ENCODE measurements at places on chromosomes 1 and 21. TPM values are rescaled to one million over a fixed set of nuclear protein-coding genes. Genes with fewer than 3 reads are reported as not detected.

The ETV3L gene
- not detected for total RNA-seq

The ABCG1 gene
- total RNA-seq: 0.51 TPM

The LRRC41 gene
- 82.0 TPM for total RNA-seq

The TRPM2 gene
- not detected for total RNA-seq

The C8A gene
- total RNA-seq: not detected

The PLEKHN1 gene
- 0.38 TPM for total RNA-seq

The REN gene
- not detected for total RNA-seq

The FALEC gene
- not detected for total RNA-seq

GRCh38 chr1:75126611-75127101 is 7.5 kb upstream of the LHX8 start:
- DNase-seq: no peak
- peaks cover 10% of the 10 kb centered on the region for H3K4me1 ChIP-seq
- H3K27me3 ChIP-seq: peaks cover 53% of the 10 kb centered on the region
- H3K27ac ChIP-seq: no peak overlapping the region
- H3K4me3 ChIP-seq: no peak overlapping the region

DNA sequence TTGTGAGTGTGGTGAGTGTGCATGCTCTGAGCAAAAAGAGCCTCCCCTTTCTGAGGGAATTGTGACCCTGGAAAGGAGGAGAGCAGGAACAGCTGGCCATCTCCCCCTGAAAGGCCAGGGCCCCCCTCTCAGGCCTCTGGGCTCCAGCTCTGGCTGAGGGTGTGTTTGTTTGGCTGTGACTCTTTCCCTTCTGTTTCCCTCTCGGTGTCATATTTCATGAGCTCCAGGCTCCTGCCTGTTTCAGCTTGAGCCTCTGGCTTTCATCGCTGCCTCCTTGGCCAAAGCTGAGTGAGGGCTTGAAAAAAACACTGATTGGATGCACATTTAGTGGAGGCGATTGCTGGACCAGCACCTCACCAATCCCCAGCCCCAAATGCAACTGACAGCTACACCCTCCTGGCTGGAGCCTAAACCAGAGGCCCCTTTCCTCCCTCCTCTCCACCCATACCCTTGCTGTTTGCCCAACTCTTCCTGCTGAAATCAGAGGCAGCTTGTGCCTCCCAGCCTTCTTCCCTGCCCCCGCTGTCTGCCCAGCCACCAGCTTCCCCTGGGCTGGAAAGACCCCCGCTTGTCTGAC is 64.1 kb downstream of the DDR2 start:
- peaks cover 44% of the 10 kb centered on the region for H3K4me1 ChIP-seq
- peak overlapping the region; percentile 87 for H3K27ac ChIP-seq
- H3K27me3 ChIP-seq: no peaks in the 10 kb centered on the region
- DNase-seq: no peak
- H3K36me3 ChIP-seq: no peaks in the 10 kb centered on the region

DNA sequence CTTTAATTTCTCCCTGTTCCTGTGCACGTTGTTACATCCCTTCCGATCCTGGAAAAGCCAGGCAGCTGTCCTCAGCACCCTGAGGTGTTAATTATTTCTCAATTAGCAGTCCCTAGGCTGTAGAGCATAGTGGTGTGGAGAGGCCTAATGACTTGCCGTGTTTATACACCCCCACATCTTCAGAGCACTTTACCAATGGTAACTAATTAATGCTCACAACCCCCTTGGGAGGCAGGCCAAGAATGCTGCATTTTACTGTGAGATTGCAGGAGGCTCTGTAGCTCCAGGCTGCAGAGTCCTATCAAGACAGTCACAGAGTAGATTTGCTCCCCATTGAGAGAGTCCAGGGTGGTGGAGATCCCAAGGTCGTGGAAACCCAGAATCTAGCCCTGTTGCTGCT is 2.4 kb upstream of the PARS2 start:
- H3K4me3 ChIP-seq: no peak overlapping the region
- H3K27ac ChIP-seq: no peak overlapping the region
- no peaks in the 10 kb centered on the region for H3K36me3 ChIP-seq
- peaks cover 16% of the 10 kb centered on the region for H3K4me1 ChIP-seq

GRCh38 chr1:3145532-3146325 is 76.7 kb downstream of the PRDM16 start:
- DNase-seq: no peak
- peaks cover 5% of the 10 kb centered on the region for H3K4me1 ChIP-seq

DNA sequence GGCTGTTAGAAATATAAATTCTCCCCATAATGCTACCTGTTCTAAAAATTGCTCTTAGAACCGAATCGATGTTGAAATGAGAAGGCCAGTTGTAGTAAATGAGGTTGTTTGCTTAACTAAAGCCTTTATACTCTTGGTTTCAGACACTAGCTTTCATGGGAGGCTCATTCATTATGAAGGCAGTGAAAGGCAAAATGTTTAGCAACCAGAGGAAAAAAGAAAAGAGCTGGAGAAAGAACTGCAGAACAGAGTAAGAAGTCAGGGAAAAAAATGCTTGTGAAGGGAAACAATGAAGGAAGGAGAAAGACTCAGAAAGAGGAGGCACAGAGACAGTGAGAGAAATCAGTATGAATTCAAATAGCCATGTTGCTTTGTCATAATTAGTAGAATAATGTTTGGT is 128.2 kb downstream of the ATP5PO start:
- no peak overlapping the region for H3K27ac ChIP-seq
- H3K27me3 ChIP-seq: no peaks in the 10 kb centered on the region
- peaks cover 16% of the 10 kb centered on the region for H3K4me1 ChIP-seq

GRCh38 chr1:198966519-198966918 is 327.7 kb downstream of the PTPRC start:
- no peaks in the 10 kb centered on the region for H3K27me3 ChIP-seq
- no peak for DNase-seq
- H3K4me3 ChIP-seq: no peak overlapping the region
- H3K36me3 ChIP-seq: peaks cover 3% of the 10 kb centered on the region
- no peak overlapping the region for H3K27ac ChIP-seq

DNA sequence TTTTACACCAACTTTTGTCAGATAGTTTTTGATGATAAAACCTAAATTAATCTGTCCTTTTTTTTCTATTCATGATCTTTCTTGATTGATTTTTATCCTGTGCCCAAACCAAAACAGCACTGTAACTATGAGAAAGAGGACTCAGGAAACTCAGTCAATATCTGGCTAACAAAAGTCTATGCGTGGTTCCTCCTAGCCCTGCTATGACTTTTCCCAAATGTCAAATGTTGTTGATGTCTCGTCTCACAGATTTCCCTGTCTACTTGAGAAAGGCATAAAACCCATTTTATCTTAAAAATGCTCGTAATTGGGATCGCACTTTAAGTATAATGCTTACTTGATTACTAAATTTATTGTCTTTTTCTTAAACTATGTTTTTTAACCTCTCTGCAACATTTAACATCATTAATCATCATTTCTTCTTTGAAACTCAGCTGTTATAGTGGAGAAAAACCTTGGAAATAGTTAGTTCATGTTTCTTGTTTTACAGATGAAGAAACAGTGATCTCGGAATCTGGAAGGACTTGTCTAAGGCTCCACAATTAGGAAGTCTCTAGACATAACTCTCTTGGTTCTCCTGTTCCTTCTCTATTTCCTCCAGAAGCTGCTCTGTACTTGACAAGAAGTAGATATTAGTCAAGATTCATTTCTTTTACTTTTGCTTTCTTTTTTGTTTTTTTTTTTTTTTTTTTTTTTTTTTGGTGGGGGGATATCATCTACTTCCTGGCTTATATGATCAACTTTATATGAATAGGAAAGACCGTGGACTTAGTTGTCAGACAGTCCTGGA is 26.2 kb upstream of the PTPRC start:
- H3K27ac ChIP-seq: no peak overlapping the region
- H3K27me3 ChIP-seq: no peaks in the 10 kb centered on the region
- H3K36me3 ChIP-seq: no peaks in the 10 kb centered on the region
- DNase-seq: no peak
- peaks cover 19% of the 10 kb centered on the region for H3K4me1 ChIP-seq

GRCh38 chr1:187051618-187052232 is 223.0 kb downstream of the PLA2G4A start:
- H3K27ac ChIP-seq: no peak overlapping the region
- no peak for DNase-seq
- H3K4me3 ChIP-seq: no peak overlapping the region
- no peaks in the 10 kb centered on the region for H3K4me1 ChIP-seq
- H3K27me3 ChIP-seq: peaks cover 22% of the 10 kb centered on the region
- H3K36me3 ChIP-seq: no peaks in the 10 kb centered on the region

- no peaks in the 10 kb centered on the region for H3K4me1 ChIP-seq
- no peak overlapping the region for H3K4me3 ChIP-seq
- DNase-seq: no peak
- H3K36me3 ChIP-seq: peaks cover 1% of the 10 kb centered on the region
- H3K27ac ChIP-seq: no peak overlapping the region
Observed at GRCh38 chr1:200954434-200954833, 59.7 kb downstream of the INAVA start.

DNA sequence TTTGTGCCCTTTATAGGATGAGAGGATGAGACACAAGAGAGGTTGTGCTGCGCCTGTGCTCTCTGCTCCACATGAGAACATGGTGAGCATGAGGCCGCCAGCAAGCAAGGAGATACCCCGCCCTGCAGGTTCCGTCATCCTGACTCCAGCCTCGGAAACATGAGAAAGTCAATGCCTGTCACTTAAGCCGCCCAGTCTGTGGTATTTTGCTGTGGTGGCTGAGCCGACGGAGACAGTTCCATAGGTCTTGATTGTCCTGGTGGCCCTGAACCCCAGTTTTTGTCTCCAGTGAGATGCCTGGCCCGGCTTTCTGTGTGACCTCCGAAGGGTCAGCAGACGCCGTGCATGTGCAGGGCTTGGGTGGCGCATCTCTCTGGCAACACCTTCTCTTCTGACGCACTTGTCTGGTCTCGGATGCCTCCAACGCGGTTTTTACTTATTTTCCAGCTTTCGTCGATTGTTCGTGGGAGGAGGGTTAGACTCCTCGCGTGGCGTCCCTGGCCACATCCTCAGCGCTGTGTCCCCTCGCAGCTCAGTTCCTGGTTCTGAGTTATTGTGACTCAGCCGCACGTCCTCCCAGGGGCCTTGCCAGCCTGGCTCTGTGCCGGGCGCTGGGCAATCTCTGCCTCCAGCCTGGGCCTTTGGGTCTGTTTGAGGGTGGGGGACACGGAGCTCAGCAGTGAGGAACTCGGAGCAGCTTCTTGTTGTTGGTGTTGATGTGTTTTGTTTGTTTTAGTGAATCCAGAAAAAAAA is 70.0 kb downstream of the FAAP20 start:
- peaks cover 1% of the 10 kb centered on the region for H3K27me3 ChIP-seq
- H3K36me3 ChIP-seq: peaks cover 2% of the 10 kb centered on the region
- peaks cover 3% of the 10 kb centered on the region for H3K4me1 ChIP-seq
- peak overlapping the region; percentile 22 for H3K27ac ChIP-seq
- H3K4me3 ChIP-seq: no peak overlapping the region
- peak; percentile 87 for DNase-seq

DNA sequence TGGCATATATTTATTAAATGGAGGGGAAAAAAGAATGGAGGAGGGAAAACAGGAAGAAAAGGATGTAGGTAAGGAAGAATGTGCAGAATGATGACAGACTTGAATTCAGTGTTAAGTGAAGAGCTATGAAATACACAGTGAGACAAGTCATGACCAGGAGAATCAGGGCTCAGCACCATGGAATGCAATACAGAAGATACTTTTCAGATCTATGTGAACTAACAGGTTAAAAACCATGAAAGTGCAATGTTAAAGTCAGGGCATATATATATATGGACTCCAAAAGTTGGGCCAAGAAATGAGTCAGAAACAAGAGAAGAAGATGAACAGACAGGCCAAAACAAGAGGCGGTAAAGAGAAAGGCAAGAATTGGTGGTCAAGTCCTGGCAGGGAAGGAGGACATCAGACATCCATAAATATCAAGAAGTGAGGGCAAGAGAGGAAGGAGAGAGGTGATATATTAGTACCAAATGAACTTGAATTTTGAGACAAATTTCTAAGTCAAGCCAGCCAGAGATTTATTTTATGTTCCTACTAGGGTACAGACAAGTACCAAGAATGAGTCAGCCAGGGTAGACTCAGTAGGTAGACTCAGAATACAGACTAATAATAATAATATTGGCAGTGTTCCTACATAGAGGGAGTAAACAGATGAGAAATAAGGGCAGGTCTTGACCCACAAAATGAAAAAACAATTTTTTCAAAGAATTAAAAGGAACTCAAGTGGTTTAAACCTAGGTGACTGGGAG is 39.5 kb upstream of the MCOLN3 start:
- no peaks in the 10 kb centered on the region for H3K4me1 ChIP-seq
- peaks cover 2% of the 10 kb centered on the region for H3K36me3 ChIP-seq
- H3K27me3 ChIP-seq: peaks cover 9% of the 10 kb centered on the region

DNA sequence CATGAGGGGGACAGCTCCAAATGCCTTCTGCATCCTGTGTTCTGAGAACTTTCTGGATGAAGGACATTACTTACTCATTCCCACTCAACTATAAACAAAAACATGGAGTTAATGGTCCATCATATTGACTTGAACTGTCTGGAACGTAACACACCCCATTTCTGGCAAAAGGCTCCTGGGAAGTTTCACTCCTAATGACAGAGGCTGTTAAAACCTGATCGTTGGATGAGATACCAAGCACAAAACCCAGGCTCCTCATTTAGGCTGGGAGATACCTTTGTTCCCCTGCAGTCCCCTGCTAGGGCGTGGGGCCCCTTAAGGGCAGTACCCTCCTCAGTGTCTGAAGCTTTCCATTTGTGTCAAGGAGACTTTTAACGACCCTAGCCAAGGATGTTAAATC is 78.9 kb downstream of the RHOU start:
- peaks cover 13% of the 10 kb centered on the region for H3K27me3 ChIP-seq
- H3K36me3 ChIP-seq: no peaks in the 10 kb centered on the region
- no peak overlapping the region for H3K4me3 ChIP-seq
- H3K4me1 ChIP-seq: peaks cover 6% of the 10 kb centered on the region
- no peak for DNase-seq

- H3K27me3 ChIP-seq: no peaks in the 10 kb centered on the region
- peaks cover 36% of the 10 kb centered on the region for H3K4me1 ChIP-seq
- H3K27ac ChIP-seq: peak overlapping the region; percentile 92
- peak overlapping the region; percentile 98 for H3K4me3 ChIP-seq
Observed at GRCh38 chr21:25735646-25736597, 1.1 kb downstream of the GABPA start.

- no peaks in the 10 kb centered on the region for H3K4me1 ChIP-seq
- no peak overlapping the region for H3K4me3 ChIP-seq
- peaks cover 18% of the 10 kb centered on the region for H3K27me3 ChIP-seq
- no peak overlapping the region for H3K27ac ChIP-seq
- H3K36me3 ChIP-seq: no peaks in the 10 kb centered on the region
- no peak for DNase-seq
Observed at GRCh38 chr1:228876187-228876586, 140.9 kb downstream of the RHOU start.

DNA sequence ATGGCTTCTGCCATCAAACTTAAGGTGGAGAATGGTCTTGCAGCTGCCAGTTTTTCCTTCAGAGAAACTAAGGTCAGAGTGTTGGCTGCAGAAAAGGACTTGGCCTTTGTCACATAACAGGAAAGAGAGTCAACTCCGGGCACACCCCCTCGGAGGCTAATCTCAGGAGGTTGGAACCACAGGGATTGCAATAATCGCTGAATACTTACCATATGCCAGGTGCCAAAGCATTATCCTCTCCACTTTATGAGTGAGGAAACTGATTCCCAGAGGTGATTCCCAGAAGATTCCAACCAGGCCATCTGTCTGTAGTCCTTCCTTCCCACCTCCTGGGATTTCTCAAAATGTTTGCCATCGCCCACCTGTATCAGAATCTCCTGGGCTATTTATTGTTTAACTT is 54.0 kb downstream of the LACTBL1 start:
- DNase-seq: no peak
- H3K4me3 ChIP-seq: no peak overlapping the region
- H3K27ac ChIP-seq: no peak overlapping the region
- H3K4me1 ChIP-seq: peaks cover 30% of the 10 kb centered on the region
- no peaks in the 10 kb centered on the region for H3K27me3 ChIP-seq
